Coronary artery (tissue), 2 donors: ENCODE measurements at places on chromosomes 7 and 10.

DNA sequence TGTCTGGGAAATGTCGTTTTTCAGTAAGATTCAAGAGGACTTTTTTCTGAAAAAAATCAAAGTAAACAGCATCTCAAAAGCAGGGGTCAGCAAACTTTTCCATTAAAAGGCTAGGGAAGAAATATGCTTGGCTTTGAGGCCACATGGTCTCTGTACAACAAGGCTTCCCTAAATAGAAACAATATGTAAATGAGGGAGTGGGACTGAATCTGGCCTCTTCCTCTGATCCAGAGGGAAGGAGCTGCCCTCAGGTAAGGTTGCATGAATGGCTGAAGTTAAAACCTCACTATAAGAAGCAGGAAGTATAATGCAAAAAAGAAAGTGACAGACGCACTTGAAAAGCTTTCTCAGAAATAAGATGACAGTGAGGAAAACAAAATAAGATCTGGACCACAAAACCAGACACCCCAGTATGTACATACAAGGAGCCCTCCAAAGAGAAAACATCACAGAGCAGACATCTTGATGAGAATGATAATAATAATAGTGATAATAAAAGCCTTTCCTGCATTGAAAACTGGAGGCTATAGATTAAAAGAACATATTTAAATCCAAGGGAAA, 115.2 kb downstream of the PLXNA4 start:
- DNase-seq = no peak

- no peak for DNase-seq
Observed at GRCh38 chr7:38796626-38797501, 112.1 kb downstream of the VPS41 start.

GRCh38 chr10:124033887-124034218, 59.5 kb downstream of the CHST15 start:
- DNase-seq = no peak

DNA sequence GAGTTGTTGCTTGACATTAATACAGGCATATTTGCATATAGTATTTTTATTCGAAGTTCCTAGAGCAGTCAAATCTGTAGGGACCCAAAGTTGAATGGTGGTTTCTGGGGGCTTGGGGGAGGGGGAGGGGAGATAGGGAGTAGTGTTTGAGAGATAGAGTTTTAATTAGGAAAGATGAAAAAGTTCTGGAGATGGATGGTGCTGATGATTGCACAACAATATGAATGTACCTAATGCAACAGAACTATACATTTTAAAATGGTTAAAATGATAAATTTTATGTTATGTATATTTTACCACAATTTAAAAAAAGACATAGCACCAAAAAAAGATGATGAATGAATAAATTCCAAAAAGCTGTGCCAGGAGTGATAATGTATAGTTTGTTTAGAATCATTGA, 41.8 kb downstream of the STK31 start:
- no peak for DNase-seq

GRCh38 chr10:82331716-82332115, 456.7 kb downstream of the NRG3 start:
- no peak for DNase-seq

DNA sequence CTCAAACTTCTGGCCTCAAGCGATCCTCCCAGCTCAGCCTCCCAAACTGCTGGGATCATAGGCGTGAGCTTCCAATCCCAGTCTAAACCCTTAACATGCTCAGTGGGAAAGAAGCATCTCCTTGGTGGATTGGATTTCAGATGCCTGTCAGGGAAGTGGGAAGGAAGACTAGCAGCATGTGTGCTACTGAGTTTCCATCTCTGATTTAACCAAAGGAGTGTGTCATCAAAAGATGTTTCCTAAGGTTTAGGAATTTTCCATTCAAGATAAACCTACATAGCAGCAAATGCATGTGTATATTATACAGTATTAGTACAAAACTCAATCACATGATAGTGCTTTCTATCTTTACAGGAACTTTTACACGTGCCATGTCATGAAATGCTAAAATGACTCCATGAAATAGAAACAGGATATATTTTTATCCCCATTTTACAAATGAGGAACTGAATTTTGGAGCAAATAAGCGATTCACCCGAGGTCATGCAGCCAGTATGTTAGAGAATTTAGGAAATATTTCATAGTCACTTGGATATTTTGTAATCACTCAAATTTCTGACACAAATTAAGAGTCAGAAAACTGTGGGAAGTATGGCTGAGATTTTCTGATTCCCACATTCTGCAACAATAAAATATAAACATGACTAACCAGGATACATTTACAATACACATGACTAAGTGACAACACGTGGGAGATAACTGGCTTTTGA, 11.4 kb upstream of the TMEM26 start:
- no peak for DNase-seq

DNA sequence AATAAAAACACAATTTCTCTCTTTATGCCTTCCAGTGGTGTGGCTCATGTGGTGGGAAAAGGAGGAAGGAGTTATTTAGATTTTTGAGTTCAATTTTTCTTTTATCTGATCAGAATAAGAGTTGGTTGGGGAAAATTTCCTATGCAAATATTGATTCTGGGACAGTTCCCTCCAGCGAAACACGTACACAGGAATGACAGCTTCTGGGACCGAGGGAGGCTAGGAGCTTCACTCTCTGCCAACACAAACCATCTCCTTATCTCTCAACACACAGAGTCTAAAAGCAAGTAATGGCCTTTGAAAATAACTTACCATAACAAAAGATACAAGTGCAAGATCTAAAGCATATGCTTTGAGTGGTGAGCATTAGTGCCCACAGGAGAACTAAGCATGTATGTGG, 122.7 kb downstream of the RAPGEF5 start:
- no peak for DNase-seq

GRCh38 chr10:102675666-102676533, 31.6 kb downstream of the TRIM8 start:
- DNase-seq = peak; percentile 73

GRCh38 chr10:103277713-103278536, 987 bp downstream of the INA start:
- DNase-seq = no peak

DNA sequence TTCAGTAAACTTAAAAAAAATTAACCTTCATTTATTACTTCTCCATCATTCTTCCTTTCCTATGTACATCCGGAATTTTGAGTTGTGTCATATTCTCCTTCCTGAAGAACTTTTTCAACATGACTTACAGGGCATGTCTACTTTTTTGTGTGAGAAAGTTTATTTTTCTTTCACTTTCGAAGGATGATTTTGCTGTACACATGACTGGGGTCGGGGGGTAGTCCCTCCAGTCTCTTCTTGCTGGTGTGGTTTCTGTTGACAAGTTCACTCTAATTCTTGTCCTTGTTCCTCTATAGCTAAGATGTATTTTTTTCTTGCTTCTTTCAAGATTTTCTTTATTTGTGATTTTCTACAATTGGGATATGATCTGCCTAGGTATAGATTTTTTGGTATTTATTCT, 55.8 kb downstream of the INPP5A start:
- DNase-seq = no peak

GRCh38 chr7:155358066-155358947, 60.6 kb downstream of the INSIG1 start:
- no peak for DNase-seq
